ENCODE measurements at places on chromosomes 3 and 15.
A peak's percentile ranks its signal among the peaks of the same experiment; 100 is the strongest.

DNA sequence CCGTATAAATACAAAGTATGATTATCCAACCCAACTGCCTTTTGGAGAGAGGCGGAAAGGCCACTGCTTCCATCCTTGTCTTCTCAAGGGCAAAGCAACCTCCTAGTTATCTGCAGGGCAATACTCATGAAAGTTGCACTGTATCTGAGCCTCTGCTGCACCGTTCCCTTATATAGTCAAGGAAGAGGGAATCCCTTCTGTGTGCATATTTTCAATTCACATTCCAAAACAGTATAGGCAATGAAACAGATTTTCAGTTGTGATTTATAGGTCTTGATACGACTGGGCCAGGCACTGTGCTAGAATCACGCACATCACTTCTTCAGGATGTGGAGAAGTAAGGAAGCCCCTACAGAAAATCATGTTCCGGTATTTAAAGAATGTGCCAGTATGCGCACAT, 455.7 kb downstream of the FOXP1 start:
- no peak for DNase-seq

- no peak for DNase-seq
Measured at GRCh38 chr3:100697172-100697571, 12.1 kb upstream of the TFG start.

DNA sequence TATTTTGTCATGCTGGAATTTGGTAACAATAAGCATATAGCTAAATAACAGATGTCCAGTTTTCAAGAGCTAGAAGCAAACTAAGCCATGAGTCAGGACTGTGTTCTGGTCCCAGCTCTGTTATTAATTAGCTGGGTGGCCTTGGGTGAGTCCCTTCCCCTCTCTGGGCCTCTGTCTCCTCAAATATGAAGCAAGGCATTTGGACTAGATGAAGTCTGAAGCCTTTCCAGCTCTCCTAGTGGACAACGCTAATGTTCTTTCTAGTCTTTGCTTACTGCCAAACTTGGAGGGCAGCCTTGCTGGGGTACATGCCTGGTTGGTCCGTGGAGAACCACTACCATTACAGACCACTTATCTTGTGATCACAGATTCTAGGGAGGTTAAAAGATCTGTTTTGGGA, 127.6 kb downstream of the DUT start:
- no peak for DNase-seq

DNA sequence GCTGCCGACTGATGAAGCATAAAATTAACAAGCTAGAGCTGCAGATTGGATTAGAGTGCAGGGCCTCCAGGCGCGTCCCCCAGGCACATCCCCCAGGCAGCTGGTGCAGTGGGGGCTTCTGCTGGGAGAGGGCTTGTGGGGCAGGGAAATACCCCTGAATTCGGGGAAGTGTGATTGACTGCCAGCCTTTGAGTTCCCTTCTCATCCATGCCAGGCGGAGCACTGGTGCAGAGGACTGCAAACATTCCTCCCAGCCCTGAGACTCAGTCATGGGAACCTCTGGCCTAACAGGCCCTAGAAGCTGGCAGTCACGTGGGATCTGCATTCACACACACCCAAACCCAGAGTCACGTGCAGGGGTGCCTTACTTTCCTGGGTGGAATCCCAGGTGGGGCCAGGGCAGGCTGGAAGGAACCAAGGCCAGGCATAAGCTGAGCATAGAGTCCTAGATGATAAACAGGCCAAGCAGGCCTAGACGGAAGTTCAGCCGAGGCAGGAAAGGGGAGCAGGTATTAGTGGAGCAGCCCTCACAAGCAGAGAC, 46.2 kb upstream of the SEC22A start:
- DNase-seq: no peak

DNA sequence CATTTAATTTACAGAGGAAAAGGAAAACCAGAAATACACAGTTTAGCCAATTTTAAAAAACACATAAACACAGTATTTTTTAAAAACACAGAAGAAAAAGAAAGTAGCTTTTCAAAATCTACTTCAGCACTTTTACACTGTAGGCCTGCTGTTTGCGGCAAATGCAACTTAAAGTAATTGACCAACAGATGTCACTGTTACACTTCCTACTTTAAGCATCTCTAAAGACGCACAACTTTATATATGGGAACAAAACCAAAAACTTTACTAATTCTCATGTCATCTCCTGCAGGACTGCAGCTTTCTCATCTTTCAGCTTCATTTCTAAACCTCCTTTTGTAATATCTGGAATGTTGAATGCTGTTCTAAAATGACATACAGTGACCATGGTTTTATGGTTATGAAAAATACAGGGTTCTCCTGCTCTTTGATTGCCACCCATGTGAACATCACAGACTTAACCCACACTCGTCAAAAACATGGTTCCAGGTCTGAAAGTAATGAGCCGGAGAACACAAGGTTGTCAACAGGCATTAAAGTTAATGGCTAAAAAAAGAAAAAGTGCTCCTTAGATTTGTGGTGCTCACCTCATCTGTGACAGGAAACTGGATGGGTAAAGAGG, 107.9 kb downstream of the FMN1 start:
- DNase-seq: no peak

GRCh38 chr15:27272427-27272826, 301.4 kb downstream of the GABRG3 start:
- no peak for DNase-seq

- no peak for DNase-seq
Measured at GRCh38 chr3:72595927-72596610, 252.2 kb downstream of the SHQ1 start.

GRCh38 chr3:172256101-172256734, 192.0 kb downstream of the GHSR start:
- no peak for DNase-seq

- DNase-seq: no peak
Measured at GRCh38 chr3:15903759-15904720, 106.3 kb upstream of the ANKRD28 start.

- DNase-seq: no peak
Measured at GRCh38 chr3:78003090-78003489, 963.2 kb downstream of the ROBO2 start.

DNA sequence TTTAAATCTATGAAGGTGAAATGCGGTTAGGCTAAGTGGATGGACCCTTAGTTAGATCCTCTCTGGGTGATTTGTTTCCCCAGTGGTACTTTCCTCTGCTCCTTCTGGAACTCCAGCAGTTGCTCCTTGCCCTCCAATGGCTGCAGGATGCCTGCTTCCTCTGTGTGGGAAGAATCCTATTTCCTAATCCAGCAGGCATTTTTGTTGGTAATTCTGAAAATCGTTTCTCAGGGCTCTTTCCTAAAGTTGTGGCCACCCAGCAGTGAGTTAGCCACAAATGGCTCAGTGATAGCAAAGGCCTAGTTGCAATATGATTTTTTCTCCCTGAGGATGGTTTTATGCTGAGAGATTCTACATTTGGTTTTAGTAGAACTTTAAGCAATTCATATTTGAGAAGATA, 332.3 kb upstream of the C2CD4B start:
- DNase-seq: no peak

- DNase-seq: no peak
Measured at GRCh38 chr3:25582242-25582641, 82.5 kb downstream of the TOP2B start.

DNA sequence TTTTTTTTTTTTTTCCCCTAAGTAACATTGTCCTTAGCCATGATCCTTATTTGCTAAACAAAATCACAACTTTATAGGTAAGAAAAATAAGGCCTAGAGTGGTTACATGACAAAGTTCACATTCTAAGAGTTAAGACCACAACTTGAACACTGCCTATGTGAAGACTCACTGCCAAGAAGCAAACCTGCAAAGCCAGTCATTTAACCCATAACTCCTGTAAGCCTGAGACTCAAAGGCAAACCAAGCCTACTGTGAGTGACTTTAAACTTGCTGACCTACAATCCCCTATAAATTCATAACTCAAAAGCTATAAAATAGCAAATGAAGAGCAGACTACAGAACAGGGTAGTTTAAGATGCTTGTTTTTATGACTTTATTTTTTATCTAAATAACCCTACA, 12.9 kb upstream of the ANKRD28 start:
- no peak for DNase-seq

GRCh38 chr3:149512073-149512782, 37.7 kb downstream of the TM4SF4 start:
- peak; percentile 27 for DNase-seq

DNA sequence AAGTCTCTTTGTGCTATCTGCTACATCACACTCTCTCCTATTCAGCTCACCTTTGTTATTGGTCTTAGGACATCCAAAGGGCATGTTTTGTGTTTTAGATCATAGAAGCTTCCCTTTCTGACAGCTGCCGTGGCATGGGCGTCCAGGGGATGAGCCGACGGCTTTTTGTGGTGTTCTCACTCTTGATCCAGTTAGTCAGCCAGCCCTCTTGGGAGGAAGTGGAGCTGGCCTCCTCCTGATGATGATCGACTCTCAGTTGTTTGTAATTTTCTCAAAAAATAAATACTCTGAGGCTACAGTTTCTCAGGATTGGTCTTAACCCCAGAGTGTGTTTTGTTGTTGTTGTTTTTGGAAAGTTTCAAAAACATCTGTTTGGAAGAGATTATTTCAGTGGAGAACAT, 34.4 kb downstream of the BOC start:
- DNase-seq: no peak

DNA sequence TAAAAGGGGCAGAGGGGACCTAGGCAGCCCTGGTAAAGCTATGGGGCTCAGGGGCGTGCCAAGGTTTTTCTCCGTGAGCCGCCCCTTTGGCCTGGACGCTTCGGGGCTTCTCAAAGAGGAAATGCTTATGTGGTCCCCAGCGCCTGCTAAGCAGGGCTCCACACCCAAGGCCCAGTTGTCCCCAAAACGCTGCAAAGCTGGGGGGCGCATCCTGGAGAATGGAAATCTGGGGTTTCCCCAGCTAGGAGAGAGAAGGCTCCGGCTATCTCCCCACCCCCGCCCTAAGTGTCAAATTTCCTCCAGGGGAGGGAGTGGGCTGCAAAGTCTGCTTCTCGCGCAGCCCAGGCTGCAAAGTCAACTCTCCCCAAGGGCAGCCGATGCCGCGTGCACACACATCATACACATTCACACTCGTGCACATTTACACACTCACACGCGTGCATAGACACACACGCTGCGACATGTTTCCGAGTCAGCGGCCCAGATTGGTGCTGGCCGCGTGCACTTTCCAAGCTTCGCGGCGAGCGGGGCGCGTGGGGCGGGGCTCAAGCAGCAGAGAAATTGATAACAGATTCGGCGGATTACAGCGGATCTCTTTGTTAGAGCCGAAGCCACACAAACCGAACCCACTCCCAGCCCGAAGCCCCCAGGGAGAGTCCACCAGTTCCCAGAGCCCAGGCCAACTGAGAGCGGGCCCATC, 4.5 kb downstream of the WNT5A start:
- no peak for DNase-seq

GRCh38 chr15:50145451-50145872, 26.4 kb upstream of the ATP8B4 start:
- DNase-seq: peak; percentile 70

- no peak for DNase-seq
Measured at GRCh38 chr3:63864008-63864964, 619 bp downstream of the ATXN7 start.

DNA sequence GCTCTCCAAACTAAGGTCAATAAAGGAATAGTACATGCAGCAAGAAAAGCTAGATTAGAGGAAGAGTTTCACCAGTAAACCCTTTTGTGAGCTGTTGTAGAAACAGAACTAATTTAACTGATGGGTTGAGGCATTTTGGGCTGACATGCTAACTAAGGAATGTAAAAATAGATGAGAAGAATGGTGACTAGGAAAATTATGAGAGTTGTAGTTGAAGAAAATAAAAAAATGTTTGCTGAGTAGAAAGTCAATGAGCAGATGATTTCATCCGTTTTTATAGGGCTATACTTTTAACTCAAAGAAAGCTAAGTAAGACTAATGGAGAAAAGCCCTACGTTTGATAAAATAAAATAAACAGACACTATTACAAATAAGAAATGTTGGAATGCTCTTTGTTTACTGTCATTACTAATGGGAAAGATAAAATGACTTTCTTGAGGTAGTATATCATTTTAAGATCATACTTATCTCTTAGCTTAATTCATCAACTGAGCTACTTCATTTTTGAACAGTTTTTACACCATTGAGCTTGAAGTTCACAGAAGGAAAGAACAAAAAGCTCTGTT, 209.4 kb upstream of the DPH6 start:
- no peak for DNase-seq

DNA sequence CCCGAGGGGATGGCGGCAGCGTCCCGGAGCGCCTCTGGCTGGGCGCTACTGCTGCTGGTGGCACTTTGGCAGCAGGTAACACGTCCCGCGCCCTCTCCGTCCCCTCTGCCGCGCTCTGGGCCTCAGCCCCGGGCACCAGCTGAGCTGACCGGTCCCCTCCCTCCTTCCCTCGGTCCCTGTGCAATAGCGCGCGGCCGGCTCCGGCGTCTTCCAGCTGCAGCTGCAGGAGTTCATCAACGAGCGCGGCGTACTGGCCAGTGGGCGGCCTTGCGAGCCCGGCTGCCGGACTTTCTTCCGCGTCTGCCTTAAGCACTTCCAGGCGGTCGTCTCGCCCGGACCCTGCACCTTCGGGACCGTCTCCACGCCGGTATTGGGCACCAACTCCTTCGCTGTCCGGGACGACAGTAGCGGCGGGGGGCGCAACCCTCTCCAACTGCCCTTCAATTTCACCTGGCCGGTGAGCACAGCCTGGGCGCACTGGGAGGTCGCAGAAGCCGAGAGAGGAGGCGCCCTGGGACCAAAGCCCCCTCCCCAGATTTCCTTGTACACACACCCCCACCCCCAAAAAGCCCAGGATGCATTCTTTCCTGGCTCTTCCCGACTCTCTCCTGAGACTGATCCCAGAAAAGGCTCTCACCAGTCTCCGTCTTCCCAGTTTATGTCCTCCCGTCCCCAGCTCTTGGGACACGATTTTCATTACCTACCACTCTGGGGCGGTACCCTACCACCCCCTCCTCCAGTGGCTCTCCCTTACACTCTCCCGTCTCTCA, 705 bp downstream of the DLL4 start:
- no peak for DNase-seq

GRCh38 chr3:126113733-126114442, 30.0 kb upstream of the SLC41A3 start:
- no peak for DNase-seq

GRCh38 chr15:92883163-92883875, 16.8 kb upstream of the CHD2 start:
- no peak for DNase-seq

DNA sequence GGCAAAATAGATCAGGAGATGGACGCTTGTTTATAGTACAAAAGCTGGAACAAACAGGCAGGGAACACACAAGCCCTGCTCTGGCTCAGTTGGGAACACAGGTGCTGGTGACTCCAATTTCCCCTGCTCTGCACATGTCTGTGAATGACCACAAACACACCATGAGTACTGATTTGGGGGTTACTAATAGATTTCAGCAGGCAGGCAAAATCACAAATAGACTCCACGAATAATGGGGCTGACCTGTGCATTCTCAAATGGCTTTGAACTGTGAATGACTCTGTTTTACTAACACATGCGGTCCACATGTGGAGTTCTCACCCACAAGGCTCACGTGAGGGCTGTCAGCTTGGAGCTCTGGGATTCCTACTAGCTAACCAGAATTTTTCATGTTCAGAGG, 3.9 kb downstream of the RTP3 start:
- DNase-seq: no peak
